ENCODE measurements at places on chromosomes 11 and 22.

- DNase-seq: no peak
Measured at GRCh38 chr22:42326801-42327200, 56.3 kb upstream of the TCF20 start.

DNA sequence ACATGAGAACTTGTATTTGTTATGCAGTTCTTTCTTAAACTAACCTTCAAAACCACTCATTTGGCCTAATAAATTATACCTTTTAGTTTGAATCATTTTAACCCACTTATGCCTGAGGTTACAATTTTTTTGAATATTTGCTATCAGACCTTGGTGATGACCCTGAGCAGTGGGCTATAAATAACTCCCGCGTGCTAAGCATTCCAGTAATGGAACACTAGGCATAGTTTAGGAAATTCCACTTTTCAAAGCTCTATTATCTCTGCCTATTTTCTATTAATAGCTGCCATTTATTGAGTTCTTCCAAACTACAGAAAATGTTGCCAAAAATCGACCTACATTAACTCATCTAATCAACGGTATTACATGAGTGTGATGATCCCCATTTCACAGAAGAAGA, 993.4 kb upstream of the FAT3 start:
- DNase-seq: no peak

DNA sequence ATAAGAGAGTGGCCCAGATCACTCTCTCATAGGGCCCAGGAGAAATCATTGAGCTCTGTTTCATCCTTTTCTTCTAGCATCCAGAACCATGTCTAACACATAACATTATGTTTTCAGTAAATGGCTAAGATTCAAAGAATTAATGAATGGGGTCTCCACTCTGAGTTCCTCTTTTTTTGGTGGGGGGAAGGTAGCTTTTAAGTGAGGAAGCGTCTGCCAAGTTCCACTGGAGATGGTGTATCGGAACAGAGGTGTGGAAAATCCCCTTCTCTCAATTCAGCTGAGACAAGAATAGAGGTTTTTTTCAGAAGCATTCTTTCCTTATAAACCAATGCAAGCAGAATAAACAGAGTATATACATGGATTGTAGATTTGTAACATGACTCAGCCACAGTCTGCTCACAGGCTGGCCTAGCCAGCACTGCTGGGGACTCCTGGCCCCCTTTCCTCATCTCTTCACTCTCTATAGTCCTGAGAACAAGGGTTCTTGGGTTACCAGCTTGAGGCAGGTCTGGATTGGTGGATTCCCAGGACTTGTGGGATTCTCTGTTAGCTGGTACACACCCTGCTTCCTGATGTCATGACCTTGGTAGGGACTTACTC, 97.2 kb downstream of the TRAF6 start:
- no peak for DNase-seq

GRCh38 chr11:47215366-47215910, 664 bp downstream of the DDB2 start:
- peak; percentile 36 for DNase-seq

GRCh38 chr22:41766476-41766875, 34.0 kb upstream of the CCDC134 start:
- no peak for DNase-seq

DNA sequence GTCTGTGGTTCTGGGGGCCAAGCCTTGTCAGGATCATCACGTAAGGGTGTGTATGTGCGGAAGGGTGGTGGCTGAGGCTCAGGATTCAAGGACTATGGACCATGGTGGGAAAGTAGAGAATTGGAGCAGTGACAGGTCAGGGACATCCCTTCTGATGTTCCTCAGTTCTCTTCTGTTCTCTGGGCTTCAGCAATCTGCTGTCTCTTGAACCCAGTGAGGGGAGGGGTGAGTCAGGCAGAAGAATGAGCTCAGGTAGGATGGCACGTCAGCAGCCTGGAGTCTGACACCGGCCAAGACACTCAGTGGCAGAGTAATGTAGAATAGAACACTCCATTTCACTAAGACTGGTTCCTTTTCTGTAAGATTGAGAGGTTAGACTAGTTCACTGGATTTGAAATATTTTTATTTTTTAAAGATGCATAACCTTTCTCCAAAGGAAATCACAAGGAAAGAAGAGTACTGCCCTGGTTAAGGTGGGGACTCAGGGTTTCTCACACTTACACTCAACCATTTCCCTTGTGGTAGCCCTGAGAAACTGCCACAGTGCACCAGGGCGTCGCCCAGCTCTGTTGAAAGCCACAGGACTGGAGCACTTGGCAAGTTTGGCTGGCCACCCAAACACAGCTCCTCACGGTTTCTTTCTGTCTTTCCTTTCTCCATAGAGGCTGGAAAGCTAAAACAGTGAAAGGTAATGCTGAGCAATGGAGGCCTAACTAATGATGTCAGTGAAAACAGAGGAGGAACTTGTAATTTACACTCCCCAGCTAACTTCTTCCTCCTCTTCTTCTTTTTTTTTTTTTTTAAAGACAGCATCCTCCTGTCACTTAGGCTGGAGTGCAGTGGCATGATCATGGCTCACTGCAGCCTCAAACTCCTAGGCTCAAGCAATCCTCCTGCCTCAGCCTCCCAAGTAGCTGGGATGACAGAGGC, 23.1 kb upstream of the MICAL2 start:
- DNase-seq: no peak

GRCh38 chr11:77191823-77192495, 63.9 kb downstream of the MYO7A start:
- DNase-seq: peak; percentile 93

DNA sequence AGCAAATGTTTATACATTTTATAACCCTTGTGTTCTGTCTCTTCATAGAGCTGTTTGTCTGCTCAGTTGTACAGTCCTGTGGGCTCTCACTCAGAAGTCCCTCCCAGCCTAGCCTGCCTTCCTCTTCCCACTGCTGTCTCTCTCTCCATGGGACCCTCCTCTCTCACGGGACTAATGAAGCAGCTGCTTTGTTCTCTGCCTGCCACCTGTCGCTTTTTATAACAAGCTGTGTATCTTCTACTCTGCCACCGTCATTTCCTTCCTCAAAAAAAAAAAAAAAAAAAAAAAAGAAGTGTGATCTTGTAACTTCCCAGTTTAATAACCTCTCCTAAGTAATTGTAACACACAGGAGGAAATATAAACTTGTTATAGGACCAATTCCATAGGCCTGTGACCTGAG, 92.2 kb upstream of the ALKBH3 start:
- DNase-seq: no peak

DNA sequence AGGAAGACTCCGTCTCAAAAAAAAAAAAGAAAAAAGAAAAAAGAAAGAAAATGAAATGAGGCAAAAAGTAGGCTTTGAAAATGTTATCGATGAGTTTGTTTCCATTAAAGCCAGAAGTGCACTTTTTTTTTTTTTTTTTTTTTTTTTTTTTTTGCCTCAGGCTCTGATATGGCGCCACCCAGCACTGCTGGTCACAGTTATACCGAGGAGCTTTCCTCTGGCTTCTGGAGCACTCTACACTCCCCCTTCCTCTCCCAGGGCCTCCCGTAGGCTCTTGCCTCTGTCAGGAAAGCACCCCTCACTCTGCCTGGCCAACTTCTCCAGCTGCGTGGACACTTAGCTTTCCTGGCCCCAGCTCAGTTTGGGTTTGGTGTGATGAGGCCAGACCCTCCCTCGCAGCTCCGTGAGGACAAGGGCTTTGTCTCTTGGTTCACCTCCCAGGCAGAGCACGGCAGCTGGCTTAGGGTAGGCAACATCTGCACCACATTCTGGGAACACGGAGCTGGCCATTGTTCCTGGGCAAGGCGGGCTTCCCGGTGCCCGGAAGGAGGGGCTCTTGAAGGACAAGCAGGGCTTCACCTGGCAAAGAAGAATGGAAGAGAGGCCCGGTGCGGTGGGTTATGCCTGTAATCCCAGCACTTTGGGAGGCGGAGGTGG, 16.9 kb downstream of the FADS2 start:
- DNase-seq: no peak

GRCh38 chr11:69576069-69576782, 64.7 kb upstream of the CCND1 start:
- no peak for DNase-seq

GRCh38 chr11:34313099-34313517, 44.7 kb downstream of the ABTB2 start:
- DNase-seq: peak; percentile 26

DNA sequence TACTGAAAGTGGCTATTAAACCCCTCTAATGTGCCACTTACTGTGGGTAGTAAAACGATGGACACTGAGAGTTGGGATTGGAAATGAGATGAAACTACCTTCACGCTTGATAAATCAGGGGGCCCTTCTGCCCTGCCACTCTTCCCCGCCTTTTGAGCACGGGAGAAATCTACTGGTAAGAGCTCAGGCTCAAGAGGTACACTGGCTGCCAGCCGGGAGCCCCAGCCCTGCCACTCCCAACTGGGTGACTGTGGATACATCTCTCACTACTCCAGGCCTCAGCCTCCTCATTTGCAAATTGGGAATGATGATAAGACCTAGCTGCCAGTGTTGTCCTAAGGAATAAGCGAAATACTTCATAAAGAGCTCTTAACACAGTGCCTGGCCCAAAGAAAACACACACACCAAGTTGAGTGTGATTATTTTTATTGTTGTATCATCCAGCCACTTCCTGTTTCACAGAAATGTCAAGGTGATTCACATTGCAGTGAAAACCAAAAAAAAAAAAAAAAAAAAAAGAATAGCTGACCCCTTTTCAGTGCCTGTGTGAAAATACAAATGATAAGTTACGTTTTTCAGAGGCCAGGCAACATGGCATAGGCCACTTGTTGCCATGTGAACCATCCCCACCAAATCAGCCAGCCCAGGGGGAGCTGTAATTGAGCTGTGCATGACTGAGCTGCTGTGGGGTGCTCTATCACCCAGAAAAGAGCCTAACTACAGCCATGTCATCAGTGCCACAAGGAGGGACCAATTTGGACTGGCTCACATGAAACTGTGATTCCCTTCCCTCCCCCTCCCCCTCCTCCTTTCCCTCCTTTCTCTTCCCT, 4.4 kb upstream of the ZNRD2 start:
- DNase-seq: no peak
